ENCODE measurements at places on chromosomes 2 and 18.

- no peak for DNase-seq
Measured at GRCh38 chr2:88165332-88166003, 4.7 kb upstream of the THNSL2 start.

DNA sequence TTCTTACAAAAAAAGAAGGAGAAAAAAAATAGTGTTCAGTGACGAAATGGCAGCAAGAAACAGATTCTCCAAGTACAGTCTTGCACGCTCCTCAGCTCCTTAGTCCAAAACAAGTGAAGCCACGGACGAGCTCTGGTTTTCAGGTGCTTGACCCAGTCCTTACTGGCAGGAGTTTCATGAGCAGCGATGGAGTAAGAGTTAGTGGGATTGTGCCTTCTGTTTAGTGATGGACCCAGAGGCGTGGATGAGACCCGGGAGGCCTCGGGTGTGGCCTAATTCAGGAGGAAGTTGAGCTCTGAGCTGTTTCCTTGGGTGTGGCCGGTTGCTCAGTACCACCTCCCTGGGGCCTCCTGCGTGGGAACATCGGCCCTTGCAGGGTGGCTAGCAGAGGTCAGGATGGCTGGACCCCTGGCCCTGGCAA lies 52.0 kb downstream of the KIF5C start:
- DNase-seq = no peak

DNA sequence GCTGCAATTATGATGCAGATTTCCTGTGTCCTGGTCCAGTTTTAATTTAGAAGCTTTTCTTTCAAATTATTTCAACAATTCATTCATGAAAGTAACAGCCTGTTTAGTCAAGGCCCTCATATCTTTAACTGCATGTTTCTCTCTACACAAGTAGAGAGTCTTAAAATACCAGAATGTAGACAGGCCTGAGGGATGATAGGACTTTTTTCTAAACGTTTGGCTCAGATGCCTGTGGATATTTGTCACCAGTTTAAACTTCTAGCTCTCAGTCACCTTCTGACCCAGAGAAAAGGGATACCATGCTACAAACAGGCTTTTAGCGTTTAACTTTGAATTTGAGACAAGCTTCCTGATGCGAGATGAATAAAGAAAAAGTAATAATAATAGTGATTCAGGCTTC lies 15.7 kb downstream of the COL5A2 start:
- no peak for DNase-seq

DNA sequence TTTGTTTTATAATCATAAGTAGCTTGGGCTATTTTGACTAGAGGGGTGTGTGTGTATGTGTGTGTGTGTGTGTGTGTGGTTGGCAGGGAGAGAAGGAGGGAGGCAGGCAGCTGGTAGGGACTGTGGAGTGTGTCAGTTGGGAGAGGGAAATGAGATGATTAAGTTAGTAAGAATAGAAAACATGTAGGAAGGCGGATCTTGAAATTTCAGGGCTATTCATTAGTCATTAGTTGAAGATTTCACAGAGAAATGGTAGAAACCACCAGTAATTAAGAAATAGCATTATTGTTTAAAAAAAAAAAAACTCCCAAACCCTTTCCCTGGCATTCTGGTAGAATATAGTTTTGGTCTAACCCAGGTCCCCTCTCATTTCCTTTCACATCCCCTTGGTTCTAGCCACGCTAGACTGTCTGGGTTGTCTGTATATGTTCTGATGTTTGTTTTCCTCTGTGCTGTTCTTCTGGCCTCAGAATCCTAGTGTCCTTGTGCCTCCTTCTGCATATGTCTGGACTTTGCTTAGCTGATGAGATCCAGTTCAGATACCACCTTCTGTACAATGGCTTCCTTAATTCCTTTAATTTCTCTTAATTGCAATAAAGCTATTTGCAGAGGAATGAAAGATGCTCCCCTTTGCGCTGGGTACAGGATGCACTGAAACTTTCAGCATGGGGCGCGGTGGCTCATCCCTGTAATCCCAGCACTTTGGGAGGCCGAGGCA lies 161.6 kb downstream of the NEDD4L start:
- DNase-seq = no peak

GRCh38 chr18:54772056-54772455 lies 56.2 kb upstream of the RAB27B start:
- DNase-seq = no peak
